NCI-H526 (cell line): ENCODE measurements at places on chromosomes 3 and 15.
A peak's percentile ranks its signal among the peaks of the same experiment; 100 is the strongest.

- DNase-seq: no peak
Measured at GRCh38 chr3:20673866-20674265, 487.9 kb upstream of the SGO1 start.

DNA sequence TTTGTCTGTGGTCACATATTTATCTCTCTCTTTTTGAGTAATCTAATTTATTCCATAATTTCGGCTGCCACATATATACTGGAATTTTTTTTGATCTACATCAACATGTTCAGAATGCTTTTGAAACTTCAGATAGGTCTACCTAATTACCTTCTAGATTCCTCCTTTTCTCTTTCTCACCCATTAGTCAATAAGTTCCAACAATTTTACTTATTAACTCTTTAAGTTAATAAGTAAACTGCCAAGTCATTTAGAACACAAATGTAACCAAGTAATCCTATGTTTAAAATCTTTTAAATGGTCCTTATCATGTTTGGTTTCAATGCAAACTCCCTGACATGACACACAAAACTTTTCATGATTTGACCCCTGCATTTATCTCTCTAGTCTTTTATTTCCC lies 410.5 kb downstream of the UNC13C start:
- no peak for DNase-seq

- no peak for DNase-seq
Measured at GRCh38 chr15:99454107-99454809, 111.5 kb upstream of the MEF2A start.

- DNase-seq: no peak
Measured at GRCh38 chr3:100634493-100635272, 25.3 kb downstream of the ADGRG7 start.

- DNase-seq: no peak
Measured at GRCh38 chr3:119898478-119899191, 116.7 kb downstream of the NR1I2 start.

GRCh38 chr3:112090887-112091586 lies 4.8 kb downstream of the C3orf52 start:
- peak; percentile 7 for DNase-seq

GRCh38 chr3:79558943-79559342 lies 208.9 kb downstream of the ROBO1 start:
- no peak for DNase-seq

DNA sequence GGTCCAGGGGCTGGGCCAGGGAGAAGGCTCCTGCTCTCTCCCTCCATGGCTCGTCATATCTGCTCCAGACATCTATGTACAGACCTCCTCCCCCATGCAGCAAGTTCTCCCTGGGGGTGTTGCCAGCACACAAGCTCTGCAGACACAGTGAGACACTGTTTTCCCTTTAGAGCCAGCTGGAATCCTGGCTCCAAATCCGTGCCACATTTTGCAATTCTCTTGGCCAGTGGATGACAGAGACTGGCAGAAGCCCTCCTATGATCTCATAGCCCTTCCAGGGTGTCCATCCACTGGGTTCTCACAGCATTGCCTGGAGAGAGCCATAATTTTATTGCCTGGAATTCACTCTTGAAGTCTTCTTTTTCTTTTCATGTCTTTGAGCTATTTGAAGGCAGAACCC lies 203.9 kb downstream of the TLE3 start:
- peak; percentile 37 for DNase-seq

DNA sequence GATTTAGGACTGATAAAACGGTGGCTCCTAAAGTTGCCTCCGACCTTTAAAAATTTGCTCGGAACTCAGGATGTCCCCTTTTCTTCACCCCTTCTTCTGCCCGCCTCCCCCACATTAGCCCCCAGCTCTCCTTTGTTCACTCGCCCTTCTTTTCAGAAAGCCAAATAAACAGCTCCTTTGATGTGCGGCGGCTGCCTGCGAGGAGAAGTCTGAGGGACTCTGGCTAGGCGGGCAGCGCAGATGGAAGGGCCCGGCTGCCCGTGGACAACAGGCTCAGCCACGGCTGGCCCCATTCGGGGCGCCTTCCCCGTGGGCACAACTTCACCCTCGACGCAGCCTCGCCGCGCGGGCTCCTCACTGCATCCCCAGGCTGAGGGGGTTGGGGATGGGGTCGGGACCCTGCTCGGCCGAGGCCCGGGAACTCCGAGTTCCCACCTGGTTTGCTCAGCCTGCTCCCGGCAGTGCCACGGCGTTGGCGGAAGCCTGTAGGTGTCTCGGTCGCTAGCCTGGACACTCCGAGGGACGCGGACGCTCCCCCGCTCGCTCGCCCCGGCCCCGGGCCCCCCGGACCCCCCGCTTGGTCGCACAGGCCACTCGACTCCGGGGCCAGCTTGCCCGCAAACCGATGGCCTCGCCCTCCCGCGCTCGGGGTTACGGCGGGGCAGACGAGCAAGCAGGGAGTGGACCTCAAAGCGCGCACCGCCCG lies 897 bp upstream of the TLE3 start:
- peak; percentile 41 for DNase-seq

- DNase-seq: no peak
Measured at GRCh38 chr3:138642226-138642926, 33.8 kb downstream of the FAIM start.

GRCh38 chr3:57889807-57890206 lies 118.4 kb upstream of the FLNB start:
- no peak for DNase-seq

GRCh38 chr3:112972158-112972557 lies 2.7 kb downstream of the CD200R1 start:
- no peak for DNase-seq

- no peak for DNase-seq
Measured at GRCh38 chr3:332701-333100, 136.1 kb downstream of the CHL1 start.

GRCh38 chr15:55990998-55991397 lies 2.4 kb downstream of the NEDD4 start:
- DNase-seq: no peak

- no peak for DNase-seq
Measured at GRCh38 chr15:42955518-42955917, 34.9 kb upstream of the TTBK2 start.

DNA sequence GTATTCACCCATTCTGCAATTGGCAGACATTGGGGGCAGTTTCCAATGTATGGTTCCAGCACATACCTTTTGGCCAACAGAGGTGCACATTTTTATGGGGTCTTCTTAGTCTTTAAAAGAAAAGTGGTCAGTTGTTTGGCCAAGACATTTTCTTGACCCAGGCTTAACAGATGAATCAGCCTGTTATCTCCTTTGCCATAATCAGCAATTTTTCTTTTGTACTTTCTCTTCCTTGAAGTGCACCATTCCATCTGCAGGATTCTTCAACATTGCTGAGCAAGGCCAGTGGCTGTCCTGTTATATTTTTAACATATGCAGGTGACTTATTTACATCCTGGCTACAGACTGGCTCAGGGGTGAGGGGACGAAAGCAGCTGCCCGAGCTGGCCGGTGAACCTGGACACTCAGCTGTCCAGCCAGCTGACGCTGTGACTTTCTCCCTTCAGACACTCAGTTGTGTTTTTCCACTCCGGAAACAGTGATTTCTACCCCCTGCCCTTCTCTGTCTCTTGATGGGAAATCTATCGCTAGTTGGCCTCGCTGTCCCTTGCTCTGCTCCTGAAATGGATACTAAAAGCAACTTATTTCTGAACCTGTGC lies 96.5 kb upstream of the TNFAIP8L3 start:
- no peak for DNase-seq

GRCh38 chr15:41727143-41727542 lies 47.1 kb upstream of the MAPKBP1 start:
- no peak for DNase-seq

DNA sequence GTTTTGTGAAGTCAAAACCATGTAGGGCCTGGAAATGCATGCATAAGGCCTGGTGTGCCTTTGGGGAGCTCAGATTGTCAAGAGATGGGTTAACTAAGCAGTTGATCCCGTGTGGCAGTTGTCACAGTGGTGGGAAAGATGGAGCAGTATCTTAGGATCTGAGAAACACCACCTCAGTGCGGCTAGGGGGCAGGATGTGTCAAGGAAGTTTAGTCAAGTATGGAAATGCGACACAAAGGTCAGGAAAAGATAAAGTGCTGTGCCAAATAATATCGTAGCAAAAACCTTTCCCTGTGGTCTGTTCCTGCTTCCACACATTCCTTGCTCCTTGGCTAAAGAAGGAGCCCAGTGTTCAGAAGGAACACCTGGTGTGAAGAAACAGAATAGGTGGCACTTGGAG lies 396.4 kb downstream of the EDEM1 start:
- no peak for DNase-seq

DNA sequence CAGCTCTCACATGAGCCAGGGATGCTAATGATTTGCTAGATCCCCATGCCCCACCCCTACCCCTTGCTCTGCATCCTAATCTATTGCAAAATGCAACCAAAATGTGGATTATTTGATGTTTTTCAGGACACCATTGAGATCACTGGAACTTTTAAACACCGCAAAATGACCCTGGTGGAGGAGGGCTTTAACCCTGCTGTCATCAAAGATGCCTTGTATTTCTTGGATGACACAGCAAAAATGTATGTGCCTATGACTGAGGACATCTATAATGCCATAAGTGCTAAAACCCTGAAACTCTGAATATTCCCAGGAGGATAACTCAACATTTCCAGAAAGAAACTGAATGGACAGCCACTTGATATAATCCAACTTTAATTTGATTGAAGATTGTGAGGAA lies 29.7 kb downstream of the HDC start:
- no peak for DNase-seq

DNA sequence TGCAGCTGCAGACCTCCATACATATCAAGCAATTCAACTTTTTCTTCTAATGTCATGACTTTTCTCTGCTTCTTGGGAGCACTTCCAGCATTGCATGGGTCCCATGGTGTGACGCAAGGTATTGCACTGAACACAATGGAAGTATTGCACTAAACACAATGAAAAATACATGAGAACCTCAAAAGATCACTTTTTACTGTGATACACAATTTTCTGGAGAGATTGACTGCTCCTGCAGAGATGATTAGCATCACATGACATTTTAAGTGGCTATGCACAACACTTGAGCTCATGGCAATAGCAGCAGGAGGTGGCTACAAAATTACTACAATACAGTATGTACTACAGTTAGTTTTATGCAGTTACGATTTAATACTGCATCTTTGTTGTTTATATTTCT lies 113.5 kb upstream of the BHLHE40 start:
- no peak for DNase-seq
